Activated T-cell treated with anti-CD3 and anti-CD28 coated beads for 4 hours (primary cell): ENCODE measurements at places on chromosomes 2 and 18.

GRCh38 chr18:56001576-56001975 is 413.6 kb upstream of the TCF4 start:
- no peak for DNase-seq

- DNase-seq: no peak
Measured at GRCh38 chr18:29377346-29377745, 1200.4 kb upstream of the CDH2 start.

DNA sequence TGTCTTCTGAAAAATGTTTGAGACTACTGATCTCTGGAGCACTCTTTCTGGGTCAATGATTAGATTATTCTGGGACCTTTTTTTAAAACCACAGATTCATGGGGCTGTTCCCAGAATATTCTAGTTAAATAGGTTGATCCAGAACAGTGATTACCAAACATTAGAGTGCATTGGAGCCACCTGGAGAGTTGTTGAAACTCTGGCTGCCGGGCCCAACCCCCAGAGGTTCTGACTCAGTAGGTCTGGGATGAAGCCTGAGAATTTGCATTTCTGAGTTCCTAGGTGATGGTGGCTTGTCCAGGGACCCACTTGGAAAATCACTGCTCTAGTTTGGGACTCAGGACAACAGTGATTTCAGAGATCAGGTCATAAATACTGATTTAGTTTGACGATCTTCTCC is 197.3 kb downstream of the PTPRM start:
- DNase-seq: no peak

DNA sequence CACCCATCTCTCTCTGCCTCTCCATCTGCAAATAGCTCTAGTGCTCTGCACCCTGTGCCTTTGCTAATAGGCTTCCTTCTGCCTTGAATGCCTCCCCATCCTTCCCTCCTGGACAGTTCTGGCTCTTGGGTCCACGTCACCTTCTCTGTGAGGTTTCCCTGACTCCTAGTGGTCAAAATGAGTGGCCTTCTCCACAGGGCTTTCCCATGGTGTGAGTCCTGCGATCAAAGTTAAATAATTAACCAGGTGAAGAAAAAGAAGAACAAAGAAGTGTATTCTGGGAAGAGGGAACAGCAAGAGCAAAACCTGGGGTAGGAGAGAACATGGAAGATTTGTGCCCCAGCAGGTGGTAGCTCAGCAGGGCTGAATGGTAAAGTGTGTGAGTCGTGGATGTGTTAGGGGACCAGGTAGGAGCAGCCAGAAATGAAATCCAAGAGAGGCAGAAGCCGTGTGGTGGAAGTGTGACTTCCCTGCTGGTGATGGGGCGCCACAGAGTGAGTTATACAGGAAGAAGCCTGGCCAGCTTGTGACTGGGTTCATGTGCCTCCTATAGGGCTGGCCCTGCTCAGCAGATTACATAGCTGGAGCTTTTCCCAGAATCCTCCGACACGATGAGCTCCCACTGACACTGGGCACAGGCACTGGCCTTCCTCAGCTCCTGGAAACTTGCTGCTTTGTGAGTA is 93.8 kb upstream of the LDAH start:
- DNase-seq: no peak

DNA sequence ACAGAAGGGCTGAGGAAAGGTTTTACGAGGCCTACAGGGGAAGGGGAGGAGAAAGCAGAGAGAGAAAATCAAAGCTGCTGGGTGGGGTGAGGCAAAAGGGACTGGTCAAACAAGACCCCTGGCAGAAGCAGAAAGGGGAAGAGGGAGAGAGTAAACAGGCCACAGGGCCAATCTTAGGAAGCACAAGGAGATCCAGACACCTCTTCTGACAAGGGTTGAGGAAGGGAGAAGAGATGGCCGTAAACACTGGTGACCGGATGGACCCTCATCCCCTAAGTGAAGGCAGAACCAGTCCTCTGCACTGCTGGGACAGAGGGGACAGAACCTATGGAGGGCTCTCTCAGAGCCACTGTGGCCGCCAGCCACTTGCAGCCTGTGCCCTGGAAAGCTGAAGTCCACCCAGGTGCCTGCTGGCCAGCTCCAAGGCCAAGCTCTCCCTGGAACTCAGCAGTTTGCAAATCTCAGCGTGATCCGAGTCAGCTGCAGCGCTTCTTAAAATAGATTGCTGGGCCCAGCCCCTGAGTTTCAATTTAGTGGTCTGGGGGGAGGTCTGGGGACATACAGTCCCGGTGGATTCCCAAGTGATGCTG is 108.8 kb downstream of the TMEM163 start:
- no peak for DNase-seq

DNA sequence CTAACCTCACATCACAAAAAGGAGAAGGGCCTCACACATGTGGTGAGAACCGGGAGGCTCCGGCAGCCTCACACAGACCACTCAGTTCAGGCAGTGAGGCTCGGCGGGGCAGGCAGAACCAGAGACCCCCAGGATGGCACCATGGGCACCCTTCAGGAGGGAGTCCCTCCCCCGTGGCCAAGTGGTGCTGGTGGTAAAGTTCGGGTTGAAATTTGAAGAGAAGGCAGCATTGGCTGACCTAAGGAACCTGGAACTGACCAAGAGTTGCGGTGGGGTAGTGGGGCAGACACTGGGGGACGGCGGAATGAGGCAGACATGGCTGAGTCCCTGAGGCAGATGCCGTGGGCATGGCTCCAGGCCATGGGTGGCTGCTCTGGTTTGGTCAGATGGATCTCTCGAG is 239.3 kb upstream of the MYT1L start:
- DNase-seq: no peak

- no peak for DNase-seq
Measured at GRCh38 chr2:223832241-223832903, 5.0 kb downstream of the AP1S3 start.

GRCh38 chr18:58541789-58542425 is 87.0 kb downstream of the ALPK2 start:
- DNase-seq: peak; percentile 25

- DNase-seq: no peak
Measured at GRCh38 chr18:30556112-30556511, 486.4 kb downstream of the DSC3 start.

GRCh38 chr2:4020649-4021048 is 317.3 kb downstream of the DCDC2C start:
- no peak for DNase-seq

DNA sequence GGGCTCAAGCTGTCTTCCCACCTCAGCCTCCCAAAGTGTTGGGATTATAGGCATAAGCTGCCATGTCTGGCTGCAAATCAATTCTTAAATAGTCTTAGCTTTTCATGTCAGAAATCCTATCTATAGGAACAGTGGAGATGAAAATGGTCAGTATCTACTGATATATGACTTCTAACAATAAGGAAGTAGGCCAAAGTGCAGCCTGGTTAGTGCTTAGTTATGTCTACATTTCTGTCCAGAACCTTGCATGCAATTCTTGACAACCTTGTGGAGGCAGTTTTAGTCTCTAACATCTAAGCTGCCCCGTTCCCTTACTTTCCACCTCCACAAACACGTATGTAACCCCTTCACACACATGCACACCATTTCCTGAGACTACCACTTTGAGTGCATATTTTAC is 169.2 kb upstream of the SPATS2L start:
- DNase-seq: no peak

DNA sequence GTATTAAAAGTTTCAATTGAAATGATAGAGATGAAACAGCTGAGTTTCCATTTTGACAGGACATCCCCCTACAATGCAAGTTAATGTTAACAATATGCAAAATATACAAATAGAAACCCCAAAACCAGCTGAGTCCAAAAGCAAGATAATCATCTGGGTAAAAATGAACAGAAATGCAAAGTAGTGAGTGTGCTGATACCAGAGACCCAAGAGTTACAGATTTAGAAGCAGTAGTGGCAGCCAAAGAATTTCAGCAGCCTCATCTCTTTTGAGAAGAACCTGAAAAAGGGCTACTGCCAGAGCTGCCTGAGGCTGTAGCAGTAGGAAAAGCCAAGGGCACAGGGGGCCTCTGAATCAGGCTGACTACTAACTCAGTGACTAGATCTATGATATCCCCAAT is 82.6 kb downstream of the THADA start:
- DNase-seq: no peak

DNA sequence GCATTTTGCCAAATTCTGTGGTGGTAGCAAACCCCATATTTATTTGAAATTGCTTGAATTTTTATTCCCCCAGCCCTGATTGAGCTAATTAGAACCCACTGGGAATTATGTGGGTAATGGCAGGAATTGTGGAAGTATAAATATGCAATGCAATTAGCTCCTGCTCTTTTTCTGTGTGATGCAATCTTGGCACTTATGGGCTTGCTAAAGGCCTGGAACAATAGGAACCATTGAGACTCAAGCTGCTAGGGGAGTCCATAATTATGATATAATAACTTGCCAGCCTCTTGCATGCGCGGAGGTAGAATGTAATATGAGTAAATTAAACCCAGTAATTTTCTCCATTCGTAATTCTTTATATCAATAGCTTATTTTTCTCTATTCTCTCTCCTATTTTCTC is 267.6 kb upstream of the THSD7B start:
- DNase-seq: no peak

- no peak for DNase-seq
Measured at GRCh38 chr18:13103366-13103765, 112.2 kb downstream of the CEP192 start.

DNA sequence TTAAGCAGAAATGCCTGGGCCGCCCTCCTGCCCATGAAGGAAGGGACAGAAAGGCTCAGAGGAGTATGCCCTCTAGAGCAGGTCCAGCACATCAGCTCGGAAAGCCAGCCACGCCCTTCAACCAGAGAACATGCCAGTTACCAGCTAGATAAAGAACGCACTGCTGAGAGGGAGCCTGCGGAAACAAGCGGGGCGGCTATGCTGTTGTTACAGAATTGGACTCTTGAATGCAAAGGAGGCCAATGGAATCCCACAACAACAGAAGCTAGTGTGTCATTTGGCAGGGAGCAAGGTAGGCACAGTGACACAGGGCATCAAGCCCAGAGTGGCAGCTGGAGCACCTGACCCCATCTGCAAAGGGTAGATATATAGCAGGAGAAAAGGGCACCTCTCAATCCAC is 242.9 kb upstream of the ID2 start:
- DNase-seq: no peak

GRCh38 chr2:105873721-105874120 is 129.0 kb downstream of the NCK2 start:
- DNase-seq: peak; percentile 31

DNA sequence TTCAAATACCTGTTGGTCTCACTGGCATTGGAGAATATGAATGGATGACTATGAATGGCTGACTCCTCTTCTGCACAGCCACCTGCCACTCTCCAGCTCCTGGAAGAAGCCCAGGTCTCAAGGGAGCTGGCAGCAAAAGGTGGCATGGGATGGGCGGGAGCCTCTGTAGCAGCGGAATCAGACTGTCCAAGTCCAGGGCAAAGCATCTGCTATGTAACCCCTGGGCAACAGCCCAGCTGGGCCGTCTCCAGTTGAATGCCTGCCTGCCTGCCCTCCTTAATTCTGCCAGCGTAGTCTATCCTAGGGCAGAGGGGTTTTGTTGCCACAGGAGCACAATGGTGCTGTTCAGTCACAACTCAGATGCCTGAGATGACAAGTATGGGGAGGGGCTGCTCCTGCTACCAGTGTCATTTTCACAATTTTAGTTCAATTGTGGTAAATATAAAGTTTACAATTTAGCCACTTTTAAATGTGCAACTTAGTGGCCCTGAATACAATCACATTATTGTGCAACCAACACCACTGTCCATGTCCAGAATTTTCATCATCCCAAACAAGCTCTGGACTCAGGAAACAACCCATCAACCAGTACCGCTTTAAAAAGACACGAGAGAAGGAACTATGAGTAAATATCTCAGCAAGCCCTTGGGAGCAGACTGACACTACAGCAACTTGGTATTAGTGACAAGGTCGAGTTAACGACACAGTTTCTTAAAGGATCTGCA is 115.2 kb downstream of the MYO5B start:
- DNase-seq: no peak

DNA sequence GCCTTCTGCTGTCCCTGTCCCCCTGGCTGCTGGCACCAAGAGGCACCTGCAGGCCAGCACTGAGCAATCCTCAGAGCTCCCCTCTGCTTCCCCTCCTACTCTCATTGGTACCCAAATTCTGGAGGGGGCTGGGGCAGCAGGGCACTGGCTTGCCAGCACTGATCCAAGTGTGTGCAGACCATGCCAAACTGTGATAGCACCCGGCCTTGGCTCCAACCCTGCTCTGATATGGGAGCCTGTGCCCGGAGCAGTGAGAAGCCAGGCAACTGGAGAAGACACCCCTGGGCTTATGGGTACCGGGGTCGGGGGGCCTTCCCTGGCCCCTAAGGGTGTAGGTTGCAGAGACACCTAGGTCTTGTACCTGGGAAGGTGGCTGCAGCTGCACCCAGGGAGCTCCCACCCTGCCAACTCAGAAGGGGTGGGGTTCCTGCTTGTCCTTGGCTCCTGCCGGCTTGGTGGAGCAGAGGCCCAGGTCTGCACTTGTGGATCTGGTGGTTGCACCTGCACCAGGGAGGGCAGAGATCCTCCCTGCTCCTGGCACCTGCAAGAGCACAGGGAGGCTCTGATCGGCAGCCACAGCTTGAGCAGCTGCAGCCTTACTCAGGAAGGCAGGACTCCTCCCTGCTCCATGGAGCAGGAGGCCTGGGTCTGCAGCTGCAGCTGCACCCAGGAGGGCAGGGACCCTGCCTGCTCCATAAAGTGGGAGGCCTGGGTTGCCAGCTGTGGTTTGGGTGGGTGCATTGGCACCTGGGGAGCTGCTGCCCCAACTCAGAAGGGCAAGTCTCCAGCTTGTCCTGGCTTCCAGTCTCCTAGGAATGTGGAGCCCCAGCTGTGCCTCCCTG is 96.3 kb downstream of the BCL2L11 start:
- no peak for DNase-seq

DNA sequence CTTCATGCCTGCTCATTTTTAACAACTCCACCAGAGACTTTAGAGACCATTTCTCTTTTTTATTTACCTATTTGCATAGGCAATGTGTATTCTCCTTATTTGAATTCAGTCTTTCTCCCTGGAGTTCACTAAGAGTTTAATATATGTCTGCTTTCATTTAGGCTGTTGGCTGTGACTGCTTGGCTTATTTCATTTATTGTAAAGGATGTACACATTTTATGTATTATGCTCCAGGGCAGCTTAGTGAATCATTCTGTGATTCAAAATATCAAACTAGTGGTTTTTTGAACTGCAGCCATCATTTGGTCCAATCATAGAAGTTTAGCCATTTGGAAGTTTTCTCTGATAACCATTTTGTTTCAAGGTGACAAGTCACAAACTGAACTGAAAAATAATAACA is 229.6 kb downstream of the LPIN1 start:
- no peak for DNase-seq
